ENCODE measurements at places on chromosomes 2 and 18.

DNA sequence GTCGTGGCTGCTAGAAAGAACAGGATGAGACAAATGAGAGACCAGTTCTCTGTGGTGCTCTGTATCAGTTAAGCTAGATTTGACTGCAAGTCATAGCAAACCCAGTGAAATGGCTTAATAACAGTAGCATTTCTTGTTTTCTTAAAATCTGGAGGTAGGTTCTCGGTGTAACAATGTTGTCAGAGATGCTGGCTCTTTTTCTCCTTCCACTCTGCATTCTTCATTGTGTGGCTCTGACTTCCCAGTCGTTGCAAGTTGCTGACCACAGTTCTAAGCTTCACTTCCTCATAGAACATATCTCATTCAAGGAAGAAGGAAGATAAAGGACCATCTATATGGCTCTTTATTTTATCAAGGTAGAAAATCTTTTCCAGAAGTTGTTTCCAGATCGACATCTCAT, 7.9 kb upstream of the CKAP2L start:
- DNase-seq, result no peak

GRCh38 chr18:47772374-47773248, 157.8 kb downstream of the SMAD2 start:
- peak; percentile 72 for DNase-seq

GRCh38 chr2:229728370-229728769, 14.0 kb upstream of the DNER start:
- DNase-seq, result no peak

DNA sequence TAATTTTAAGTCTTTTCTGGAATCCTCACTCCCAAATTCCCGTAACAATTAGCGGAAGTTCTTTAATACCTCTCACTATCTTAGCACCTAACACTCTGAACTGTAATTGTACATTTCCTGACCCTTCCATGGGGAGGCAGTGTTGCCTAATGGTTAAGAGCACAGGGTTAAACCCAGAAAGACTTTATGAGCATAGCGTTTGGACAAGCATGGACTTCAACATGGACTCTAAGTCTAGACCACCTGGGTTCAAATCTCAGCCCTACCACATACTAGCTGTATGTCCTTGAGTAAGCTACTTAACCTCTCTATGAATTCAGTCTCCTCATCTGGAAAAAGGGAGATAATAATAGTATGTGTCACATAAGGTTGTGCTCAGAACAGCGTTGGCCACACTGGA, 13.0 kb downstream of the ANTXR1 start:
- DNase-seq, result peak; percentile 40

- no peak for DNase-seq
Measured at GRCh38 chr2:168466190-168466737, 10.2 kb downstream of the CERS6 start.

GRCh38 chr2:157432475-157433106, 11.3 kb downstream of the CYTIP start:
- DNase-seq, result no peak

DNA sequence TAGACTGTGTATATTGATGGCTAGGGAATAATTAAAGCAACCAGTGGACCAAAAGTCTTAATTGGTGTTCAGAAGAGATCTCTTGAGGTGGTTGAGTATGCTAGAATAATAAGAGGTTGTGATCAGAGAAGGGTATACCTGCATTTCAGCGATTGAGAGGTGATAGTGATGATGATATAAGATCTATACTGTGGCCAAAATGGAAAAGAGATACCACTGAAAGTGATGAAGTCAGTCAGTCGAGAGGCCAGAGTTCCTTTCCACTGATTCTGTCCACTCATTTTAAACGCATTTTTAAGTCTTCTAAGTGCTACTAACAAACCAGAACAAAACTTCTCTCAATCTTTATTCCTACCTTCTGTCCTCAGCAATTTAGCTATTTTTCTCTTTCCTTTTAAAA, 32.9 kb downstream of the ACTR3 start:
- no peak for DNase-seq

Measured in testis (tissue), 5 donors.